Fibroblast of skin of left quadriceps (primary cell): ENCODE measurements at places on chromosomes 2 and 18.
A peak's percentile ranks its signal among the peaks of the same experiment; 100 is the strongest.

- DNase-seq: no peak
Measured at GRCh38 chr2:151205571-151205970, 56.1 kb downstream of the RBM43 start.

DNA sequence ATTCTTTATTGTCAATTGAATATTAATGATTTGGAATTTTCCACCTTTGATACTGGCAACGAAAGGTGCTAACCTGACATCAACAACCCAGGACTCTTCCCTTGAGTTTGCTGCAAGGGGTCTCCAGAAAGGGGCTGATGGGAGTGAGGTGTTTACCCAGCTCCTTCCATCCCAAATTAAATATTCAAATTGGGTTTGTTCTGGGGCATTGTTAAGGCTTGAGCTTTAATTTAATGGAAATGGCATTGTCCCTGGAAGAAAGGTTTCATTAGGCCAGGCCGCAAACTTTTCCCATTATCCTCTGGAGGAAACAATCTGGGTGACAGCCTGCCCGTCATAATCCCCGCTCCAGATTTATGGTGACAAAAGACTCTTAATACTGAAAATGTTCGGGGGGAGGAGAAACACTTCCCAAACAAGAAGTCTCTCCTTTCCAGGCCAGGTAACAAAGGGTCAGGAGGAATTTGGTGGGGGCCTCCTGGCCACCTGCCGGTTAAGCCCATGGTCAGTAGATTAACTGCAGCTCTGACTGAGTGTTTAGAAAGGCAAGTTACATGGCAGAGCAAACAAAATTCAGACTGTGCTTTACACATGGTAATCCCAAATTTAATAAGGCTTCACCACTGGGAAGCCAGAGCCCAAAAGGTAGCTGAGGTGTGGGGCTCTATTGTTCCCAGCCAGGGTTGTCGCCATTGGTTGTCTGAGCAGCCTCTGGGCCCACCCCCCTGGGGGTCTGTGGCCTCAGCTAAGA lies 151.4 kb upstream of the SIX3 start:
- DNase-seq: no peak

DNA sequence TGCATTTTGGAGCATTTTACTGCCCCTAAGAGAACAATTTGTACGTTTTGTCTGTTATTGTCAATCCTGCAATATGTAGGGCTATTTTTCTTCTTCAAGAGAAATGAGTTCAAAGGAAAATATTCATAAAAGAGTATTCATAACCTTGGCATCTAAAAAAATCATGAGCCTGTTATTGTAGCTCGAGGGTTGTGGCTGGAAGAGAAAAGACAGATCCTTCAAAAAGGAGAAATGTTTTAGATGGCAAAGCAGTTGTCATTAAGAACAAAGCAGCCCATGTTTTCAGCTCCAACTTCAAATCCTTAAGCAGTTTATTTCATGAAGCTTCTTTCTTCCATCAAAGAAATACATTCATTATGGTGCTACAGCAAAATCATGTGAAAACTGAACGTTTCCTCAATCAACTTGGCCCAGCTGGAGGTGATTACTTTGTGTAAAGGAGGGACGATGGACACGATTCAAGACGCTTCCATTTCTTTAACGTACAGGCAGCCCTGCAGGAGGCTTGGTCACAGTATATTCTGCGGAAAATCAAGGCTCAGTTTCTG lies 31.4 kb downstream of the QPCT start:
- DNase-seq: no peak

DNA sequence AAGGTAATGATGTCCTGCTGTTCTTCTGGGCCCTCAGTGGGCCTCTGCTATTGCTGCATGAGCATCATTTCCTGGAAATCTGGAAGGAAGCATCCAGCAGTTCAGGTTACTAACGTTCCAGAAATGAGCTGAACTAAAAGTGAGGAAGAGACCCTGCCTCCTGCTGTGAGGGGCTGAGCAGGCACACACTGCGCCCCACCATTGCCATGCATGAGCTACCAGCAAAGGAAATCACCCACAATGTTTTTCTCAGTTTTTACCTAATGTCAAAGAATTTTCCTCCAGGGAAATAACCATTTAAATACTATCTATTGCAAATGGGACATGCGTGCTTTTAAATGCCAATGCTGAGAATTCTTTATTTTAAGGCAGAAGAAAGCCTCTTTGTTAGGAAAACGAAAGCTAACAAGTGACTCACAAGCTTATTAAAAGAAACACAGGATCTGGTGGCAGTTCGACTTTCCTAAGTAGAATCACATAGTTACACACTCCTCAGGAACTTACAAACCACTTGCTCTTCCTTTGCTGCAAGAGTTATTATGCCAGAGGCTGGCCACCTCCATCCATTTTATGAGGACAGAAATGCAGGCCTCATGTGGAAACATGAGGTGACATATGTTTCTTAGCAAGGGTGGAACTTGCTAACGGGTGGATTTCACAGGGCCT lies 152.6 kb upstream of the TTC39C start:
- DNase-seq: peak; percentile 43

DNA sequence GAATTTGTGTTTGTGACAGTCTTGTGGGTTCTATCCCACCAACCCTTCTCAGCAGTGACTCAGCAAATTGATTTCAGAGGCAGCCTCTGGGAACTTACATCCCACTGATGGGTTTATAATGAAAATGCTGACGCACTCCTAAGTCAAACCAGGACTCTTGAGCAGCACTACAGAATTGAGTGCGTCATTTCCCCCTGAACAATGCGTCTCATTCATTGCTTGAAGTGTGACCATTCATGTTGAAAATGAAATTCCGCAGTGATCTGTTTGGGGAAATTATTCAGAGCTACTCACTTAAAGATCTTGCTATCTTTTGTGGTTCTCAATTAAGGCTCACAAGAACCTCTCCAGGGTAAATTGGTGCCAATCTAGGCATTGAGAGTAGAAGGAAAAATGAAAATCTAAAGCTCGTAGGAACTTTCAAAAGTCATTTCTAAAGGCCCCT lies 417.7 kb upstream of the SLC14A2 start:
- peak; percentile 43 for DNase-seq

GRCh38 chr2:3168230-3168891 lies 209.3 kb downstream of the EIPR1 start:
- DNase-seq: peak; percentile 25

GRCh38 chr2:69789772-69790600 lies 39.5 kb upstream of the GMCL1 start:
- DNase-seq: no peak

- no peak for DNase-seq
Measured at GRCh38 chr2:143842836-143843235, 677.1 kb downstream of the ZEB2 start.

- peak; percentile 56 for DNase-seq
Measured at GRCh38 chr2:127649684-127650040, 3.7 kb downstream of the GPR17 start.

DNA sequence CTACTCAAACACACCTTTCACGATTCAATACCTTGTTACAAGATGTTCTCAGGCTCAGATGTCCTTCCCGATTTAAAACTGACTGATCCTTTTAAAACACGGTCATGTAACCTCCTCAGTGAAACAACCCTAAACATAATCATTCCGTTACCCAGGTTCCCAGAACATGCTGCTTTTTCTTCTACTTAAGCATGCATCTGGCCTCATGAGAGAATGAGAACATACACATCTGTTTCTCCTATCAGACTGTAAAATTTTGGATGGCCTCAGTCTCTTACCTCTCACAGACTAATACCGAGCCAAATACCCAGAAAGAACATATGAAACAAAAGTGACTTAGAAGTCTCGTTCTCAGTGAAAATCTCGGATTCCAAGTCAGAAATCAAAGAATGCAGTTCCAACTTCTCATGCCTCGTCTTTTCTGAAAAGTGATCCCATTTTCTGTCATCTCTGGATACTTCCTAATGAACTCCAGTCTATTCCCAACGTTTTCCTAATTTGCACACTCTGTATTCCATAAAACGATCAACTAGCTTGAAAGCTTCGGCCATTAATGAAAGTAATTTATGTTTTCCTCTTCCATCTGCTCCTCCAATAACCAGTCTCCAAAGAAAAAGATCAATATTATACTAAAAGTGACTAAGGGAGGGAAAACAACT lies 919 bp downstream of the SF3B1 start:
- no peak for DNase-seq

DNA sequence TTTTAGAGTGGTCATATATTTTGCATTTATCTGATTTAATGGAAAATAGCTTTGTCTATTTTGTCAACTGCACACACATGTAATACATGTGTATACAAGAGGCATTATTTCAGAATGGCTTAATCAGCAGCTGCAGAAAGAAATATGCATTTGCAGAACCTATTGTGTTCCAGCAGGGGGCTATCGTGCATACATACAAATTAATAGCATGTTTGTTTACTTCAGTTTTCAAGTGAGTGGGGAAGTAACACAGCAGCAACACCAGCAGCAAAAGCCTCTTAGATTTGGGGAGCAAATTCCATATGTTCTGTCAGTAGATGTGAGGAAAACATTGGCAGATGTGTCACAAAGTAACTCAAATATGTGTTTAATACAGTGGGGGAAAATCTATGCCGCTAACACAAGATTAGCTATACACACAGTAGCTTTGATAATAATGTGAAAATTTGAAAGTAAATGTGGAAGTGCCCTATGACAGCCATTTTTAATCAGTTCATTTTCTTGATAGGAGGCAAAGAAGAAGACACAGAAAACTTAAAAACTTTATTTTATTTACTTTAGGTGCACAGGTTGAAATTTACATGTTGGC lies 218.1 kb downstream of the WDR7 start:
- DNase-seq: peak; percentile 25

- DNase-seq: no peak
Measured at GRCh38 chr2:70442301-70443077, 111.1 kb downstream of the TGFA start.

DNA sequence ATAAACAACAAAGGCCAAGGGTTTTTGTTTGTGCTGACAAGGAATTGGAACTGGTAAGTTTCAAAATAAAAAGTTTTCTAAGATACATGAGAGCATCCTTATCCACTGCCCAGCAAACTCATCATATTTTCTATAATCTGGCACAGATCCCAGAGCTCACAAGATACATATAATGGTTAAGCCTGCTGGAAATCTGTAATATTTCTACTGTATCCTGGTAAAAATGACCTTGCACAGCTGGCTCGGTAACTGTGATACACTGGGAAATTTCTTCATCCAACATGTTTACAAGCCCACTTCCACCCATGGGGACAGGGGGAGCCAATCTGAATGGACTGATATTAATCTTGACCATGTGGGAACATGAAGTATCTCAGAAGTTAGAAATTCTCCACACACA lies 425.4 kb upstream of the MMADHC start:
- DNase-seq: no peak

DNA sequence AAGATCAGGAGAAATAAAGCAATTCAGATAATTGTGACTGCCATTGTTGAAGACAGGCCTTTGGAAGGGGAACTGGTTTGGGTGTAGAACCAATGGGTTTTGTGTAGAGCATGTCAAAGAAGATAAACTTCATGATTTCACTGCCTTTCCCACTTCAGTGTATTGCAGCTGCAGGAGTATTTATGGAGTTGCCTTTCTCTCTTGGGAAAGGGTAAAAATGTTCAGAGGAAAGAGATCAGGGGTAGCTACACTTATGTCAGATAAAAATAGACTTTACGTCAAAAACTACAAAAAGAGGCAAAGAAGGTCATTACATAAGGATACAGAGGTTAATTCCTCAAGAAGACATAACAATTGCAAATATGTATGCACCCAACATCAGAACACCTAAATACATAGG lies 249.4 kb downstream of the PLCL1 start:
- no peak for DNase-seq

GRCh38 chr2:64485961-64486360 lies 32.0 kb downstream of the LGALSL start:
- no peak for DNase-seq

DNA sequence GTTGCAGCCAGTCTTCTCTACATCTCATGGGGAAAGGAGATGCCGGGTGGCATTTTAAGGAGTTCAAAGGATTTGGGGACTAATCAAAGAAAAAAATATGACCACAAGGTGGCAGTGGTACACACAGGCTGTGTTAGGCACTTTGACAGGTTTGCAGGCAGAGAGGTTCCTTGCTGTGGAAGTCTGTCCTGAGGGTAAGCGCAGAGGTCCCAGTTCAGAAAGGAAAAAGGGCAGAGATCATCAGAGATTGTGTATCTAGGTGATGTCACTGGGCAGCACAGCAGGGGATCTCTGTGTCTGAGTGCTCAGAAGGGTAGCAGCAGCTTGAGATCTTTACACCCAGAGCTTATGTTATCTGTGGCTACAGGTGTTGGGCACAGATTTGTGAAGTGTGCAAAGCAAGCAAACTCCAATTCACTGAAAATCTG lies 231.4 kb downstream of the LRRTM1 start:
- peak; percentile 46 for DNase-seq

- no peak for DNase-seq
Measured at GRCh38 chr2:42569883-42570282, 1.5 kb downstream of the MTA3 start.

DNA sequence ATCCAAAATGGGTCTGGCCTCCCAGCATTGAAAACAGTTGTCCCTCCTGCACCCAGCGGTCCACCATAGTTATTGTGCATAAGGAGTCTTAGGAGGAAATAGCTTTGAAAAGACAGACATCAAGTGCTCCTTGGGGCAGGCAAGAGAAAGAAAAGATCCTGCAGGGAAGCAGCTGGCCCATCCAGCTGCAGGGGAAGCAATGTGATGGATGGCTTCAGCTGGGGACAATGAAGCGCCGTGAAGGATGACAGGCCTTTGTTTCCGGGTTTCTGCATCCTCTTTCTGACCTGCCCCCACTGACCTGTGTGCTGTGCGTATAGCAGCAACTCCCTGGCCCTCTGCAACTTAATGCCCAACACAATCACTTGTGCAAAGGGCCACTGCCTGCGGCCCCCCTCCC lies 142.9 kb upstream of the NCKAP5 start:
- no peak for DNase-seq

GRCh38 chr2:105473011-105473410 lies 74.2 kb upstream of the FHL2 start:
- no peak for DNase-seq

DNA sequence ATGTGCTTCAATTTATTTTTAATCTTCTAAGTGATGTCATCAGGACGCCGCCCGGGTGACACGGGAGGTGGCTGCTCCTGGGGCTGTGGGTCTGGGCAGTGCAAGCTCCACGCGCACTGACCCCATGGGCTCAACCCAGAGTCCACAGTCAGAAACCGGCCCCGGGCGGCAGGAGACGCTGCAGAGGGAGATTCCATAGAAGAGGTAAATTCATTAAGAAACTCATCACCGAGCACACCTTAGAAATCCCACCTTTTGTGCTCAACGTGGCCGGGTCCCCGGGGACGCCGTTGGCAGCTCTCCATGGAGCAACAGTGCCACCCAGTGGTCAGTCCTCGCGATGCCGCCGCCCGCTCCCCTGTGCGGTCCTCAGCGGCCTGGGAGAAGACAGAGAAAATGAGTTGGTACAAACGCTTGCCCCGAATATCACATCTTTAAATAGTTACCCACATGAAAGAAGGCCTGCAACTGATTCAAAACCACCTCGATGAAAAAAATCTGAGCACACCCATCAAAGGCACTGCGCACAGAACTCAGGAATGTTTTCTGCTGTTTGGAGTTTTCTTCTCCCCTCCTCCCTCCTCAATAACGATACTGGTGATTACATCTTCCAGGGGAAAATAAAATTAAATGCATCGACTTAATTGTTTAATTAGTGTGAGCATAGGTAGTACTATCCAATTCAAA lies 92.6 kb downstream of the CMPK2 start:
- DNase-seq: no peak

- DNase-seq: no peak
Measured at GRCh38 chr2:34961822-34962221, 1362.7 kb upstream of the FAM98A start.
